ENCODE measurements at places on chromosomes 3 and 15.

DNA sequence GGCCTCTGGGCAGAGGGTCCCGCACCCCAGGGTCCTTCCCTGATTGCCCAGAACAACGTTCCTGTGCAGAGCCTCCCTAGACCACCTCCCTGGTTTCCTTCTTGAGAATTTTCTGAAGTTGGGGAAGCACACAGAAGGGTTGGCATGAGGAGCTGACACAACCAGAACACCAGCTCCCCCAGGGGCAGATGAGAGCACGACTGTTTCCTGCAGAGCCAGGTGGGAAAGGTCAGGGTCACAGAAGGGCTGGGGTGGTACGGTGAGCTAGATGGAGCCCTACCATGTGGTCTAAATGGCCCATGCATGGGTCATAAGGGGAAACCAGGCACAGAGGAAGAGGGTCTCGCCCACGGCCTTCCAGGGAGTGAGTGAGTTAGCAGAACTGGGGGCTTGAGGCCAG lies 10.4 kb downstream of the PPCDC start:
- no peak for DNase-seq

DNA sequence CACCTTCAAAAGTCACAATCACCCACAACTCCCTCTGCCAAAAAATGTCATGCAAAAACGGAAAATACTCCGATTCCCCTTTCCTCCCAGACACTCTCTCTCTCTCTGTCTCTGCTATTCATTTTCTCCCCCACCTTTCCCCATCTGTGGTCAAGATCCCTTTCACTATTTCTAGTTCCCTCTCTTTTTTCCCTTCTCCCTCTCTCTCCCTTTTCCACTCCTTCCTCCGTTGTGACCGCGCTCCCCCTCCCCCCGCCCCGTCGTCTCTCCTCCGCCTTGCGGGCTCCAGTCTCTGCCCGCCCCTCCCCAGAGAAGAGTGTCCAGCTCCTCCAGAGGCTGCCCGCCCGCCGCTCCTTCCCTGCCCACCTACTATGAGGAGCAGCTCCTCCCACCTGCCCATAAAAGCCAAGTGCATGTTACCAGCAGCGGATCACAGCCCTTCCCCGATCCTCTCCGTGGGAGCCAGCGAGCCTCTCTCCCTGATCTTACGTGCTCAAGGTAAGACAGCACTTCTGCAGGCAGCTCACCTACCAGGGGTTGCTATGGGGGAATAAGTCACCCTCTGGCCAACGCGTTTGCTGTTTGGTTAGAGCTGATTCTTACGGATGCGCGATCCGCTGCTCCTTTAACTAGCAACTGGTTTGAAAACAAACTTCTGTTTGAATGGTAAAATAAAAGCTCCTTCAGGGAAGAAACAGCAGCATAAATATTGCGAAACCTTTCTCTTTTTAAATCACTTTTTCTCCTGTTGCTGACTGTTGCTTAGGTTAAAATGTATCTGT lies at the start of gene COL8A1:
COL8A1 (plus strand) TSS at position 428 of the 782 bp plus-strand sequence. CDS start 152,089 bp downstream, outside the sequence.
- DNase-seq: no peak

DNA sequence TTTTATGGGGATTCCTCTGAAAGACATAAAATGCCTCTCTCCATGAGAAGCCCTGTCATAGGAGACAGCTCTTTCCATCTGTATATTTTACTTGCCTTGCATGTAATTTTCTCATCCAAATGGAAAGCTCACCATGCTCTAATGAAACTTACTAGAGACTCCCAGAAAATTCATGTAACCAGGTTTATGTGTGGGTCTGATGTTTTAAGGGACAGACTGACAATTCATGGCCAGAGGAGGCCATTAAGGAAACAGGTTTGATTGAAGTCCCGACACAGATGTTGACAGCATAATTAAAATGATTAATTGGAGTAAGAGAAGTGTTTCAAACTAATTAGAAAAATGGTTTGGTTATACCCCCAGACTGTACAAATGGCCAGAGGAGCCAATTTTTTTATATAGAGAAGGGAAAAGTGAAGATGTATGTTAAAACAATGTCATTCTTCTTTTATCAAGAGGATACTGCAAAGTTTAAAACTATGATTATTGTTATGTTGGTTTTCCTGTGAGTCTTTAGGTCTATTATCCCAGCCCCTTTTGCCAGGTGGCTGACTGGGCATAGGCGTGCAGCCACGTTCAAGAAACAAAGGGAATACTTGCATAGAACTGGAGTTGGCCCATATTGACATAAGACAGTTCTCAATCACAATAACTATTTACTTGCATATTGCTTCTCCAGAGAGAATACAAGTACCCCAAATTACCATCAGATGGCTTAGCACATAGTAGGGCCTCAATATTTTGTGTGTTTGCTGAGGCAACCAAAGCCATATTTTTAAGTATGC lies 64.8 kb downstream of the RBMS3 start:
- no peak for DNase-seq

- no peak for DNase-seq
Observed at GRCh38 chr3:119880966-119881365, 99.1 kb downstream of the NR1I2 start.
